ENCODE measurements at places on chromosomes 3 and 15.

DNA sequence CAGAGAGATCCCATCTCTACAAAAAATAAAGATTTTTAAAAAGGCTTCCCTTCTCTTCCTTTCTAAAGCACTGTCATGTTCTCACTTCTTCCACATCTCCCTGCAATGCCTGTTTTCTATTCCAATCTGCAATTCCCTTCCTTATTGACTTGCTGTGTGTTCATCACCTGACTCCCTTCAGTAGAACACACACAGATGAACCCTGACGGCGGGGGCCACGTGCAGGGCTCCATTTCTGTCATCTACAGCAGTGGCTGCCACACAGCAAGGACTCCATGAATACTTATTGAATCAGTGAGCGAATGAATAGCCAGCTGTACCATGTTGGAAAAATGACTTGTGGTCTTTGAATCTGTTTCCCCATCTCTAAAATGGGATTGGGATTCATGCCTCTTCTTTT lies 26.1 kb downstream of the BHLHE40 start:
- DNase-seq: no peak

DNA sequence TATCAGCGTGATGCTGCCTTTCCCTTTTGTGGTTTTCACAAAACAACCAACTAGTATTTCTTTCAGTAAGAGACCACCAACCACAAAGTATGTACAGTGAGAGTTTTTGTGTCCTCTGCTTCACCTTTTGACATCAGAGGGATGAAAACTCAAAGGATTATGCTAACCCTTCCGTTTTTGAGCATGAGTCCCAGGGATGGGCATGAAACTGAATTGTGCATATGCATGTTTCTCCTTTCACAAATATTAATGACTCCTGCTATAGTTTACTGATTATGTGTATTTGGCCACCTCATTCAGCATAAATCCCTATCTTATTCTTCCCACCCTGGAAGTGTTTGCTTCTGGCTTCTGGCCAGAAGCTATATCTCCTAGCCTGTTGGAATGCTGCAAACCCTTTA lies 59.2 kb downstream of the RSRC1 start:
- DNase-seq: no peak

DNA sequence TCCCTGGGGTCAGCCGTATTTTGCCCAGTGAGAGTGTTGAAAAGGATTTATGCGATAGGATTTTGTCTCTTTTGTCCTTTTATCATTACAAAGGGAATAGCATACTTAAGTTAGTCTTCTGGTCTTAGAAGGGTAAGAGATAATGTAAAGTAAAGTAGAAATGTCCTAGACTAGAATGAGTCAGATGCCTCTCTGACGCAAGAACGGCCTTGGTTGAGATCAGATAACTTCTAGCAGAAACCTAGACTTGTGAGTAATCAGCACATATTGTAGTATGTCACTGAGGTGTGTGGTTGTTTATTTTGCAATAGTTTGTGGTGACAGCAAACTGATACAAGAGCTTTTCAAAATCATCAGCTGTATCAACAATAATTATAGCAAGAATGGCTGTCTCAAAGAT lies 866.1 kb downstream of the NSUN3 start:
- peak; percentile 82 for DNase-seq

DNA sequence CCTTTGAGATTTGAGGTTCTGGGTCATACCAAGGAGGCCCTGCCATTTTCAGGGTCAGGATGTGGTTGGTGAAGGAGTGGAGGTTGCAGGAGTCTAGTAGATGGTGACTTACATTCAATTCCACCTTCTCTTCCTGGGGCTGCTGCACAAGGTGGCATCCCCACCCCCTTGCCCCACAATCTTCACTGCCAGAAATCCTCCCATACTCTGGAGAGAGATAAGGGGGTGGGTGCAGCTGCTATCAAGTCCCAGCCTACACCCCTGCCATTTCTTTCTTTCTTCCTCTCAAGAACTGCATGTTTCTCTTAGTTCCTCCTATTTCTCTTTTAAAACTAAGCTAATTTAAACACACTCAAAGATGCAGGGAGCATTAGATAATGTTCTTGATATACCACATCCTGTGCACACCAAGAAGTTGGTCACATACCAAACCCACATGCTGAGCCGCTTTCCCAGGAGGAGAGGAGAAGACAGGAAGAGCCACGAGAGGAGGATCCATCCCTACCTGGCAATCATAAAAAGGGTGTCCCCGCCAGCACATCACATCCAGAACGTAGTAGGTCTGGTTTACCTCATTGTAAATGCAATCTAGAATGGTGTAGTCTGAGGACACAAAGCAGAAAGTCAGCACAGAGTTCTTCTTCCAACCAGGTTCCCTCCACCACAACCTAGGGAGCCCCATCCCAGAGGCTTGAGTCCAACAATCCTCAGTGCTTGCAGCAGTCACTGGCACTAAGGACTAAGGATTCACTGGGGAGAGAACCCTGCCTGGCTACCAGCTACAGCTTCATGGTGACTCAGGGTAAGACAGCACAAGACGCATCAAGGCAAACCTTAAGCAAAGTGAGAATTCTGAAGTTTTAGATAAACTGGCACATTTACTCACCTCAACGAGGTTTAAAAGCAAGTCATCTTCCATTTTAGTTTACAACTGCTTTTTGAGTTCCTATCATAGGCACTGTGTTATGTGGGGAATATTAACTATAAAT lies 18.5 kb downstream of the SNUPN start:
- peak; percentile 68 for DNase-seq

DNA sequence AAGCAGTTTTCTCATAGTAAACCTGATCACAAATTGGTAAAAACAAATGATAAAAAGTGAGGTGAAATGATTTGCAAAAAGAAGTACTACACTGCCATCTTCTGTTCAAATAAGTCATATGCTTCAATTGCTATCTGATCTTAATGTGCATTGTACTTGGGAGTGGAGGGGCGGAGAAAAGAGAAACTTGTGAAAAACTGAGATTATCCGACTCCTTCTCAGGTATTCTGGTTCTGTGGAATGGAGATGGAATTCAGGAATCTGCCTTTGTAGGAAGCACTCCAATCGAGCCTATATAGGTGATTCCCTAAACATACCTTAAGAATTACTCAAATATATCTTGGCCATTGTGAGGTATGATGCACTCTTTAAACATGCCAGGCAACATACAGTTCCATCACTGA lies 180.6 kb downstream of the CHL1 start:
- DNase-seq: peak; percentile 2

- peak; percentile 77 for DNase-seq
These were observed 92.1 kb downstream of the HHLA2 start for GRCh38 chr3:108388136-108389132.

DNA sequence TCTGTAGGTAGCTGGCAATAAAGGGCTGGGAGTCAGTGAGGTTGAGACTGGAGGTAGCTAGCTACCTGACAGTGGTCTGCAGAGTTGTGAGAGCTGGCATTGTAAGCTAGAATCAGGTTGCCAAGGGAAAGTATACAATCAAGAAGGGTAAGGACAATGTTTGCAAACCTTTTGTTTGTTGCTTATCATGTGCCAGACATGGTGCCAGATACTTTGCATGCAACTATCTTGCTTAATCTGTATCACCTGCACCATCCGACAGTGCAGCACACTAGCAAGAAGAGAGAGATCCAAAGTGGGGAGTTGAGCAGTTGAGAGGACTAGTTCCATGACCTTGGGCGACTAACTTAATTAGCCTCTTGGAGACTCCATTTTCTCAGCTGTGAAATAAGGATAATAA lies 236.4 kb downstream of the PDCD6IP start:
- no peak for DNase-seq

DNA sequence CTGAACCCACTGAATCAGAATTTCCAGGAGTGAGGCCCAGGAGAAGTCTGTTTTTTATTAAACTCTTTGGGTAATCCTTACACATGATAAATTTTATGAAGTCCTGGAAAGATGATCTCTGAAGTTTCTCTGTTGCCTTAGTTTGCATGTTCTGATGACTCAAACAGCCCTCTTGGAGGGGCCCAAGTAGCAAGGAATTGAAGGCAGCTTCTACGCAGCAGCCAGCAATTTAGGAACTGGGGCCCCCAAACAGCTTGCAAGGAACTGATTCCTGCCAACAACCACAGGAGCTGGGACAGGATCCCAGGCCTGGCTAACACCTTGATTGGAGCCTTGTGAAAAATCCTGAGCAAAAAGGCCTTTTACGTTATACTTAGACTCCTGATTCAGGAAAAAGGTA lies 5.4 kb upstream of the ACP3 start:
- DNase-seq: no peak

GRCh38 chr3:184459355-184459754 lies 79.5 kb downstream of the CHRD start:
- DNase-seq: no peak

DNA sequence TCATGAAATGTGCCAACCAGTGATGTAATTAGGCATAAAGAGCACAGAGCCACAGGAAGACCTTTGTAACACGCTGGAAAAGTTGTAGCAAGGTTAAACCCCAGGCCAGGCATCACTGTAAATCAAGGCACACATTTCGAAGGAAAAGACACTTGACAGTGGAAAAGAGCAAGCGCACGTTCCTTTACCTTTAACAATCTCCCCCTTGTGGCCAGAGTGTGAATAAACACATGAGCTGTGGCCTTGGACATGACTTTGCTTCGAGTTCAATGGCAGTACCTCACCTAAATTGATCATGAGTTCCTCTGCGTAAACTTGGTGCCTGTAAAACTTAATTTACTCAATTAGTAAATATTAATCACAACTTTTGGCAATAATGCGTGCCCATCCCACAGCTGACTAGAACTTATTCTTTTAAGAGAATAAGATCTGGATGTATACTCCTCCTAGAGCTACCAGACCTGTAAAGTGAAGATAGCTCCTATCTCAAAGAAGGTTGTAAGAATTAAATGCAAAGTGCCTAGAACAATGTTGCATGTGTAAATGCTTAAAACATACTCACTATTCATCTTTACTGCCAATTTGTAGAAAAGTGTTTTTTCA lies 757.0 kb upstream of the NECTIN3 start:
- peak; percentile 55 for DNase-seq

DNA sequence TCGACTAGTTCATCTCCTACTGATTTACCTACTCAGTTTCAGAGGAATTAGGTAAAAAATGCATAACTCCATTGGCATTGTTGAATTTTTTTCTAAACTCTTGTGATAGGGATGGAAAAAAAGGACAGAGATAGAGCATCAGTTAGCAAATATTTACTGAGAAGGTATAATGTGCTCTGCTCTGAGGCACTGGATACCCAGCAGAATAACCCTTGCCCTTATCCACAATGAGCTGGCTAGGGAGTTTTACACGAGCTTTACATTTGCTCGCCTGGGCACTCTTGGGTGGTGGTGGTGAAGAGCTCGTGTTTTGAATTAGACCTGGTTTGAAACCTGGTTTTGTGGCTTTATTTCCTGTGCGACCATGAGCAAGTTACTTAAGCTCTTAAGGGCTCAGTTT lies 149.6 kb downstream of the RORA start:
- DNase-seq: no peak

GRCh38 chr3:16399473-16399872 lies 114.0 kb downstream of the RFTN1 start:
- DNase-seq: peak; percentile 9

DNA sequence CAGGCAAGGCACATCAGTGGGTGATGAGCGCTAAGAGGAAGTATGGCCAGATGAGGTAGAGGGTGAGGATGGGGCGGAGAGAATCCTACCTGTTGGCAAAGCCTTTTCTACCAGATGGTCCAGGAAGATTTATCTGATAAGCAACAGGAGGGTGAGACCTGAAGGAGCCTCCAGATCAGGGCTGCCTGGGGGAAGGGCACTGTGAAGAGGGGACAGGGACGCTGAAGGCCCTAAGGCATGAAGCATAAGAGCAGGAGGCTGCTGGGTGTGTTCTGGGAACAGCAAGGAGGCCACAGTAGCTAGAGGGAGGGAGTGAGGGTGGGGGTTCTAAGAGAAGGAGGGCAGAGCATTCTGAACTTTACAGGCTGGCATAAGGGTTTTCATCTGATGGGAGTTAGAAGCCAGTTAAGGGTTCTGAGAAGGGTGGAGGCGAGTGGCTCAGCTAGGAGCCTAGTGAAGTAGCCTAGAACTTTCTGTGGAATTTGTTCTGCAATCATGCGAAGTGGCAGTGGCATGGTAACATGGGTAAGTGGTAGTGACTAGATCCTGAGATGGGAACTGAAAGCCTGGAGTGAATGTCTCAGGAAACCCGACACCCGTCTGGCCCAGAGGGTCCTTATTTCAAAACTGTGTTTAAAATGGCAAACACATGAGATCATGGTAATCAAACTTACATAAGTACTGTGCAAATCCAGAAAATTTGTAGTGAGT lies 29.9 kb downstream of the CGNL1 start:
- peak; percentile 84 for DNase-seq

GRCh38 chr3:133452641-133453319 lies 52.9 kb downstream of the BFSP2 start:
- DNase-seq: no peak

DNA sequence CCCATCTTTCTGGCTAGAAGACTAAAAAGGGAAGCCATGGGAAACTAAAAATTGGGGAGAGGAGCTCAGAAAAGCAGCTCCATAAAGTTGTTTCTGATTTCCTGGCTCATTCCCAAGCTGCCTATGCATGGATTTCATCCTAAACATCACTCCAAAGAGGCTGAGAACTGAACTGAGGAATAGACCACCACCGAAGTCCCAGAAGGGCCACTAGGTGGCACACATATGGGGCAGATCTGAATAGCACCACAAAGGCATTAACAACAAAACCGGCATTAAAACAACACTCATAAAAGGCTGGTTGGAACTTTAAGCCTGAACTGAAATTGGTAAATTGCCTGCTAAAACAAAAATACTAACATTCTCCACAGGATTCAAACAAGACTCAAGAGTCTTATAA lies 106.3 kb downstream of the PLD1 start:
- DNase-seq: peak; percentile 49

DNA sequence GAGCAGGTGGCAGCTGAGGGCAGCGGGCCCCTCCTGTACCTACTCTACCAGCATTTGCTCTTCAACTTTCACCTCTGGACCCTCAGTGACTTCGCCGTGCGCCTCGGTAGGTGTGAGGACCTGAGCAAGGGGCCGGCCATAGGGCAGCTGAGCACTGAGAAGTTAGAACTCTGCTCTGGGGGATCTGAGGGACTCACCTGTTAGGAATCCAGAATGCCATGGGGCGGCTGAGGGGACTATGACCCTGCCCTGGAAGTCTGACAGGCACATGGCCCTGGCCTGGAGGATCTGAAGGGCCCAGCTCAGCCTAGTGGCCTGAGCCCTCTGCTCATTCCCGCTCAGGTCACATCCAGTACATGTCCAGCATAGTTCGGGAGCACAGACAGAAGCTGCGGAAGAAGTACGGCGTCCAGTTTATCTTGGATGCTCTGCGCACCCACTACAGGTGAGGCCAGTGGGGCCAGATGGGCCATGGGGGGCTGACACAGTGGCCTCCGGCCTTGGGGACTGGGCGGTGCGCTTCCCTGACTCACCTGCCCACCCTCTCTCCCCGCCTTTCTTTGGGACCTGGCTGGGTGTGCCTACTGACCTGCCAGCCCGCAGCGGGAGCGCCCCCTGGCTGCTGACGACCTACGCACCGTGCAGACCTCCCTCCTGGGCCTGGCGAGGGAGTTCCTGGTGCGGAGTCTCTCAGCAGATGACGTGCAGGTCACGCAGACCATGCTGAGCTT lies 18.8 kb downstream of the NBEAL2 start:
- no peak for DNase-seq

- peak; percentile 5 for DNase-seq
These were observed 439.2 kb downstream of the MCTP2 start for GRCh38 chr15:94670438-94671034.

- DNase-seq: no peak
These were observed 102.8 kb upstream of the CLDN18 start for GRCh38 chr3:137906985-137907649.
